ENCODE measurements at places on chromosomes 2 and 18. TPM values are rescaled to one million over a fixed set of nuclear protein-coding genes. Genes with fewer than 3 reads are reported as not detected.

HES6 gene
- total RNA-seq = 3.0 TPM

HAAO gene
- total RNA-seq = 1.3 TPM

RPRD1A gene
- 53.3 TPM for total RNA-seq

WNT10A gene
- 2.5 TPM for total RNA-seq

AMER3 gene
- total RNA-seq = not detected

ZNF385B gene
- total RNA-seq = 0.27 TPM

SERPINB4 gene
- not detected for total RNA-seq

DAPL1 gene
- total RNA-seq = not detected

DSC1 gene
- 0.18 TPM for total RNA-seq

ICOS gene
- total RNA-seq = not detected

IL36RN gene
- 0.14 TPM for total RNA-seq

ABCG5 gene
- not detected for total RNA-seq

Measured in astrocyte (in vitro differentiated cells and primary cell).